Activated CD4-positive, alpha-beta T cell treated with anti-CD3 and anti-CD28 coated beads for 24 hours (primary cell): ENCODE measurements at places on chromosomes 2 and 18.

- no peak for DNase-seq
These were observed 236.6 kb upstream of the CCDC68 start for GRCh38 chr18:55195863-55196262.

DNA sequence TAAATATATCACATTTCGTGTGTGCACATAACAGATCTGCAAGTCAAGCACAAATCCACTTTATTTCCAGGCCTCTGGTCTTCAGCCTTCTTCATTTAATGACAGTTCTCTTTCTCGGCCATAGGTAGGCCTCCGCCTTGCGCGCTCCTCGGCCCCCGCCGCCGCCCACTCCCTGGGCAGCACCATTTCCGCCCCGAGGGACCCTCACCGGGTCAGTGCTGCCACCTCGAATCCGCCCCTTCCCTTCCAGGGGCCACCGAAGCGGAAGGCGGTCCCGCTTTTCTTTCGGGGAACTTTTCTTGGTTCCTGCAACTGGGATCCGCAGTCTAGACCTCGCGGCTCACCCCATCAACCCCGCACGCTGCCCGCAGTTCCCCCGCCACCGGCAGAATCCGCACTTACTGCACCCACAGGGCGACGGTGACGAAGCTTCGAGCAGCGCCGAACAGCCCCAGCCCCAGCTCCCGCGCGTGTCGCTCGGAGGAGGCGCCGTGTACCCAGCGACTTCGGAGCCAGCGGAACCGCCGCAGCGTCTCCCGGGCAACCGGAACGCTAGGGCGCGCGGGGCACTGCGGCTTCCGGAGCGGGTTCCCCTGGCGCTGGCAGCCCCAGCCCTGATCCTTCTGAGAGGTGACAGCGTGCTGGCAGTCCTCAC is at the start of gene CDKL4:
CDKL4 (minus strand) TSS at position 502 of the 655 bp plus-strand sequence.
- no peak for DNase-seq

DNA sequence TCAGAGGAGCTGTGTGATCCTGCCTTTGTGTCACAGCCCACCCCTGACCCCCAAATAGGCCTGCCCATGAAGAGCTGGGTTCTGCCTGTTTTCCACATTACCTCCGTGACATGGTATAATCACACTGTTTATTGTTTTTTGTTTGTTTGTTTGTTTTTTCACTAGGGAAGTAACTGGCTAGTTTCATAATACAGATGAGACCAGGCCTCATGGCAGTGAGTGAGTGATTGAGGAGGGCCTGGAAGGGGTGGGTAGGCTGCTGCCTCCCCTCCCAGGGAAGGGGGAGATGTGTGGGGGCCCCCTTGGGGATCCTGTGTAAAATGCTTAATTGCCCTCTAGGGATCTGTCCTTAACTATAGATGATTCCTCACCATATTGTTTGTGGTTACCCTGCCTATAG is 190.5 kb downstream of the LDLRAD4 start:
- DNase-seq: no peak

DNA sequence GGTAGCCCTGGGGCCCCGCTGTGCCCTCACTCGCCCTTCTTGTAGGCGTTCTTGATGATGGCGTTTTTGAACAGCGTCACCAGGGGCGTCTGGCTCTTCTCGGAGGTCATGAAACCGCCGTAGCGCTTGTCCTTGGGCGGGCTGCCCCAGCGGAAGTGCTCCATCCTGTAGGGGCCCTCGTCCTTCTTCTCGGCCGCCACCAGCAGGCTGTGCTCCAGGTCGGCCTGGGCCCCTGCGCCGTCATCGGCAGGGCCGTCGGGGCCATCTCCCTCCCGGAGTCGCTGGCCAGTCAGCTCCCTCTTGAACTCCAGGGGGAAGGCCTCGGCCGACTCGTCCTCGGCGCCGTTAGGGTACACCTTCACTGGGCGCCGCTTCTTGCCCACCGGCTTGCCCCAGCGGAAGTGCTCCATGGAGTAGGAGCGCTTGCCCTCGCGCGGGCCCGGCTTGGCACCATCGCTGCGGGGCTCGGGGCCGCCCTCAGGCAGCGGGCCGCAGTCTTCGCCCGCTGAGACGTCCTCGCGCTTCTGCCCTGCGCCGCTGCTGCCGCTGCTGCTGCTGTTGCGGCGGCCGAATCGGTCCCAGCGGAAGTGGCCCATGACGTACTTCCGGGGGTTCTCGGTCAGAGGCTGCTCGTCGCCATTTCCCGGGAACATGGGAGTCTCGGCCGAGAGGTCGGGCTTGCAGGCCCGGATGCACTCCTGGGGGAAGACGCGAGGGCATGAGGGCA is 7.2 kb downstream of the POMC start:
- peak; percentile 46 for DNase-seq

- DNase-seq: no peak
These were observed 22.7 kb downstream of the MRO start for GRCh38 chr18:50797142-50797541.

DNA sequence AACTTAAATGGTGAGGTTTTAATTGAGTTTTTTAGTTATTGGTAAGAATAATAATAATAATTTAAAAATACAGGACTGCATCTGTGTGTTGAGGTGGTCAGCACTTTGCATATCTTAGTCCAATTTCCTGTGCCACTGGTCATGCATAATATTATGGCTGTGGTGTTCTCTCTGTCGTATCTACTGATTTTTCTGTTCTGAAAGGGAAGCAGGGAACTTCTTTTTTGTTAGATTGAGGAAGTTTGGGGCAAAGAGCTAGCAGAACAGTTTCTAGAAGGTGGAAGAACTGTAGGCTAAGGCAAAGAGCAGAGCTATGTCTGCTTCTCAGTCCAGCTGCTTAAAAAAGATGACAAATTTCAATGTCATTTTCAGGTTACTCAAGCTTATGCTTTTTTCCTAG is 74.3 kb downstream of the XRCC5 start:
- DNase-seq: no peak

DNA sequence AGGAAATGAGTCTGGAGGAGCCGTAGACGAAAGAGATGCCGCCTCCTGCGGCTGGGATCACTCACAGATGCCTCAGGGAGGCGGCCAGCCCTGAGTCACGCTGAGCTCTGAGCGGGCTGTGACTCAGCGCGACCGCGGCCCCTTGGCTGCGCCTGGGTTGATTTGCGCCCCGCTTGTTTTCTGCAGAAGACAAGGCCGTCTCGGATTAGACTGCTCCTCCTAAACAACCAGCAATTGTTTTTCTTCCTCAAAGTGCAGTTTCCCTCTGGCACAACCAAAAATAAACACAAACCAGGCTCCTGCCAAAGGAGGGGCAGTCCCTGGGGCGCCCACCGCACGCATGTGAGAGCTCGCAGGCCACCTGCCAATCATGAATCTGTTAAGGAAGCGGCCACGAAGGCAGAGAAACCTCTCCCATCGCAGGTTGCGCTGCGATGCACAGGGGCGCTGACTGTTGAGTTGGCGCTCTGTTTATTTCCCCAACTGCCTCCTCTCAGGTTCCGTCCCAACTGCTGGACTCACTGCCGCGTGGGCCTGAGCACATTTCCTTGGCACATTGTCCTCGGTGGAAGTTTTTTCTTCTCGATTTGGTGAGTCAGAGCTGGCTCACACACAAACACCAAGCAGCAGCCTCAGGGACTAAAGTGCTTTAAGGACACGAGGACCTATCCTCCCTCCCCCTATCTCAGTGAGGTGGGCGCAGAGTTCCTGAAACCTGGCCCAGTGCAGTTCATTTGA is 85.2 kb upstream of the NDUFV2 start:
- DNase-seq: peak; percentile 68

DNA sequence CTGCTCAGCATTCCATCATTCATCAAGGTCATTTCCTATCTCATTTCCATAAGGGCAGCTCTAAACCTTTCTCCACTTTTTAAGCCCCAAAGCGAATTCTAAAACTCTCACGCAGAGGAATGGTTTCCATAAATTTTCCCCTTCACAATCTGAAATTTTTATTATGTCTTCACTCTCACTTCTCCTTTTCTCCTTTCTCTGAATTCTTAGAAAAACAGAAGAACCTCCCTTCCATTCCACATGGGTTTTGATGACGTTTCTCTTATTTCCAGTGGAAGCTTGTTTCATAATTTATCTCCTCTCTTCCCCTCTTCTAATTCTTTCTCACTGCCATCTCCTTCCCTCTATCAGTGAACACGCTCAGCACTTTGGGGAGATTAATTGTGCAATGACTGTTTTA is 97.3 kb downstream of the SPATS2L start:
- no peak for DNase-seq

DNA sequence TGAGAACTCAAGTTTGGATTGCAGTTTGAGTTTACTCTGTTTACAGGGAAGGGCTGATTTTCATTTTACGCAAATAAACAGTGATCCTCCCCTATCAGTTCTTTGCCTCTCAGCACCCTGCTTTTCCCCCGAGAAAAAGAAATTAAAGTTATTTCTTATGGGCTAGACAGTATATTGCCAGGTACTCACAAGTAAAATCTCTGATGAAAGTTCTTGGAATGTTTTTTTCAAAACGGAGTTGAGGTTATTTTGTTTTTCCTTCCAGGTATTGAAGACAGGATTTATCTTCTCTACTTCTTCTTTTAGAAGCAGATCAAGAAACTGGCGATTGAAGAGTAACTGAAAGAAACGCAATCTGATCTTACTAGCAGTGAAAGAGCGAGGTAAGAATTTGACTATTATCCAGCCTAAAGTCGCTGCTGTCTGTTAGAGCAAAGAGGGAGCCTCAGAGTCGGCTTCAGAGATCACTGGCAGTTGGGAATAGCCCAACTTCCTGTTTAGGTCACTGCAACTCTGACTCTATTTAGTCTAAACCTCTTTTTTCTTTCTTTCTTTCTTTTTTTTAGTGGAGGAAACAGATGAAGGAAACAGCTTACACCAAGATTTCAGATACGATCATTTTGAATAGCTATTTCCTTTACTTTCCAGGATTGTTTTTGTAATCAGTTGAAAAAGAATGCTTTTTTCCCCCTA is at the start of gene TFPI:
TFPI (minus strand) TSS at position 425 of the 693 bp plus-strand sequence. CDS start 50,667 bp downstream, outside the sequence.
- DNase-seq: no peak

GRCh38 chr2:123513351-123513750 is 511.7 kb upstream of the CNTNAP5 start:
- DNase-seq: no peak

DNA sequence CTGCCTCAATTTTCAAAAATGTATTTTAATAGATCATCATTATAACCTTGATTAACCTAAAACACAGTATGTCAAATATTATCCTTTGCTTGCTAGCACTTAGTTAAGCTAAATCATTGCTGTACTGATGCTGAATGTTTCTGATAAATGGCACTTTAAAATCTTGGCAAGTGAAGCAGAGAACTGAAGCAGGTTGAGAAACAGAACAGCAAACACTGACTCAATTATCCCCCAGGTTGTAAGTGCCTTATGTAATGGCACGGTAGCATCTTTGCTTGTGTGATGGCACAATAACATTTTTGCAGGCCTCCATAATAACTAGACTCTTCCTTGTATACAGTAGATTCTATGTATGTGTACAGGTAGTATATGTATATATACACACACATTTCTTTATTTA is 33.8 kb downstream of the ARHGAP15 start:
- no peak for DNase-seq

GRCh38 chr2:230441227-230441897 is 25.4 kb downstream of the SP100 start:
- DNase-seq: no peak

DNA sequence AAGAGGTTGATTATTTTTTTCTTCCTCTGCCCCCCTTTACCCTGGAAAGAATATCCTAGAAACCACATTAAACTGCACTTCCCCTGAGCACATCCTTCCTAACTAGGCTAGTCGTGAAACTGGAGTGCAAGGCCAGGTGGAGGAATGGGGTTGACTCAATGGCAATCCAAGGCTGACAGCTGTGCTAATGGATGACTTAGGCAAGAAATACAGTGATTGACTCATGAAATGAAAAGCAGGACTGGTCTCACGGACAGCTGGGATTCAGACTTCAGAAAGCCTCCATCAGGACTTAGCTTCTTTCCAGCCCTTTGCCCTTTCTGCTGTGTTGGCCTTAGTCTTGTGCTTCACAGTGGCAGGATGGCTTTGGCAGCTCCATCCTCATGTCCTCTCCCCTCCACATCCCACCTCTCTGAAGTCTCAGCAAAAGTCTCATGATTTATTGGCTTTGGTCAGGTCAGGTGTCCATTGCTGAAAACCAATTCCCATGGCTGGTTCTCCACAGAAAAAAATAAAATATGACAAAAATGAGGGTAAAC is 33.8 kb downstream of the INSIG2 start:
- no peak for DNase-seq

- DNase-seq: no peak
These were observed 90.5 kb upstream of the FN1 start for GRCh38 chr2:215526341-215526740.

DNA sequence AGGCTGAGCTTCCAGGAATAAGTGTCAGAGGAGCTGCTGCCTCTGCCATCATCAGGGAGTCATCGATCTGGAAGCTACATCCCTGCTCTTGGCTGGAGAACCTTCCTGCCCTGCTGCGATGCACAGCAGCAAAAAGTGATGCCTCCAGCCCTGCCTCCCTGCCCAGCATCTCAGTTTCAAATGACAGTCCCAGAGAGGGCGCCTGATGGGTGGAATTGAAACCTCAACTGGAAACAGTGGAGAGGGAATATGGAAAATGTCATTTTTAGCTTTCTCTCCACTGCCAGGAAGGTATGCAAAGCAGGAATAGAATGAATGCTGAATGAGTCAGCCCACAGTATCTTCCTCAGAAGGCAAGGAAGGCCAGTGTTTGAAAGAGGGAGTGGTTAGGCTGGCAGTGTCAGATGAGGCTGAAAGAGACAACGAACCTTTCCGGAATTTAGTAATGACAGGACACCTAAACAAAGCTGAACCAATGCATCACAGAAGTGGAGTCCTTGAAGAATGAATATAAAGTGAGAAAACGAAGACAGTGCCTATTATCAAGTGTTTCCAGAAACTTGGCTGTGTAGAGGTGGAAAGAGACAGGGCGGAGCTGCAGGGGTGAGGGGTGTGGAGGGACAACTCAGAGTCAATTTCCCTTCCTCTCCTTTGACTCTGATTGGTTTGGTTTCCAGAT is 153.9 kb upstream of the NDUFV2 start:
- DNase-seq: no peak

GRCh38 chr2:60411295-60411694 is 142.2 kb downstream of the BCL11A start:
- DNase-seq: no peak

- no peak for DNase-seq
These were observed 28.8 kb upstream of the INHBB start for GRCh38 chr2:120317180-120317533.

GRCh38 chr2:579961-580360 is 97.2 kb downstream of the TMEM18 start:
- no peak for DNase-seq

DNA sequence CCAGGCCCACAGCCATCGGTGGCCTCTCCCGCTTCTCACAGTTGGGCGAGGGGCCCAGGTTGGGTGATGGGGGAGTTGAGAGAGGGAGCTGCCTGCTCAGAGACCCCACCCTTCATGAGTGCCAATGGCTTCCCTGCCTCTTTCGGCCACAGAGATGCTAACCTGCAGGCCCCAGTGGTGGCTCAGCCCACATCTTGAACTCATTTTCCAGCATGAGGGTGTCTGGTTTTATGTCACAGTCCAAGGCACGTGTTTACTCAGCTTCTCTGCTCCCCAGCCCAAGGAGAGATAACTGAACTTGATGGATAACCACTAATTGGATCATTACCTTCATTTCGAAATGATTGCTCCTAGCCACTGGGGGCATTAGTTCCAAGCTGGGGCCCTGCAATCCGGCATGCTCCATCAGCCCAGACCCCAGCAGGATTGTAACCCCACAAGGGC is 45.9 kb upstream of the SIX2 start:
- no peak for DNase-seq

- no peak for DNase-seq
These were observed 50.4 kb downstream of the CCDC93 start for GRCh38 chr2:117963446-117963845.
